ENCODE measurements at places on chromosomes 5 and 9. TPM values are rescaled to one million over a fixed set of nuclear protein-coding genes. Genes with fewer than 3 reads are reported as not detected.

DNA sequence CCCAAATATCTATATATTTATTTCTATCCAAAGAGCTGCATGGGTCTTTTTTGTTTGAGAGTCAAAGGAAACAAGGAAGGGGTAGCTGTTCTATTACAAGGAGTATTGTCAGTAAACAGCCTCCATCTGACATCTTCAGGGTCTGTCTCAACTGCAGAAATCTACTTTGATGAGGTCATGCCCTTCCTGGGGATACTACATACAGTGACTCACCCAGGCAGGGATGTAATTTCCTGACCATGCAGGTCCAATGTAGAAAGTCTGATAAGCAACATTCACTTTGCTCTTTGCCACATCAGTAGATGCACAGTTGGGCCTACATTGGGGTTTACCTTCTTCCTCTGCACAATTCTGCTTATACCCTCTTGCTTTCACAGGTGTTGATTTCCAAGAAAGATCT lies 165.5 kb downstream of the TLR4 start:
- no peak for DNase-seq

DNA sequence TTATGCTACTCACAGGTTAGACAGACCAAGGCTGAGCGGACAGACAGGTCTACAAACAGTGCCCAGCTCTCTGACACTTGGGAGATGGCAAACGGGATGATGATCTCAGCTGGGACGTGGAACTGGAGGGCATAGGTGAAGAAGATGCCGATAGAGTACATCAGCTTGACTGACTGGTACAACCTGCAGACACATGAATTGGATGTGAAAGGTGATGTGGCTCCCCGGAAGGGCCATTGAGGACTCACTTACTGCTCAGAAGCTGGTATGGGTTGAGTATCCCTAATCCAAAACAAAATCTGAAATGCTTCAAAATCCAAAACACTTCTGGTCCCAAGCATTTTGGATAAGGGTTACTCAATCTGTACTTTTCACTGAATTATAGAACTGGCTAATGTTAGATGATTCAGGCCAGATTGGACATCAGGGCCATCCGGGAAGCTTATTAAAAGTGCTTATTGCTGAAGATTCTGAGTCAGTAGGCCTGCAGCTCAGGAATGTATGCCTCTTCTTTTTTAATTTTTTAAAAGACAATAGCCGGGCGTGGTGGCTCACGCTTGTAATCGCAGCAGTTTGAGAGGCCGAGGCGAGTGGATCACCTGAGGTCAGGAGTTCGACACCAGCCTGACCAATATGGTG lies 22.4 kb downstream of the SLC36A3 start:
- DNase-seq = no peak

DNA sequence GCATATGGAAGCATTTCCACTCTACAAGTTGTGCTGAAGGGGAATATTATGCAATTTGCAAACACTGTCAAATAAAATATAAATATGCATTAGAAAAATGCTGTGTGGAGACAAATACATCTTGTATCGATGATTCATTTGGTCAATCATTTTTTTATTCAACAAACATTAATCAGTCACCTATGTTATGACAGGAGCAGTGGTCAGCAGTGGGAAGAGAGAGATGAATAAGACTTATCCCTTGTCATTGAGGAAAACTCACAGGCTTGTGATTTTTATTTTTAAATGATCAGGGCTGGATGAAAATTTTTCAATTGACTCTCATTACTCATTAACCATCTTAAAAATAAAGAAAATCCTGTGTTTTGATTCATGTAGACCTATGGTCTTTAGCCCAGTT lies 574.1 kb downstream of the ACTL7B start:
- no peak for DNase-seq

GRCh38 chr9:99051851-99052250 lies 53.1 kb upstream of the TGFBR1 start:
- no peak for DNase-seq

The SHISAL2B gene
- polyA plus RNA-seq = 11.4 TPM

The NPR3 gene
- 36.4 TPM for polyA plus RNA-seq

The RASGRF2 gene
- polyA plus RNA-seq = 1.8 TPM

DNA sequence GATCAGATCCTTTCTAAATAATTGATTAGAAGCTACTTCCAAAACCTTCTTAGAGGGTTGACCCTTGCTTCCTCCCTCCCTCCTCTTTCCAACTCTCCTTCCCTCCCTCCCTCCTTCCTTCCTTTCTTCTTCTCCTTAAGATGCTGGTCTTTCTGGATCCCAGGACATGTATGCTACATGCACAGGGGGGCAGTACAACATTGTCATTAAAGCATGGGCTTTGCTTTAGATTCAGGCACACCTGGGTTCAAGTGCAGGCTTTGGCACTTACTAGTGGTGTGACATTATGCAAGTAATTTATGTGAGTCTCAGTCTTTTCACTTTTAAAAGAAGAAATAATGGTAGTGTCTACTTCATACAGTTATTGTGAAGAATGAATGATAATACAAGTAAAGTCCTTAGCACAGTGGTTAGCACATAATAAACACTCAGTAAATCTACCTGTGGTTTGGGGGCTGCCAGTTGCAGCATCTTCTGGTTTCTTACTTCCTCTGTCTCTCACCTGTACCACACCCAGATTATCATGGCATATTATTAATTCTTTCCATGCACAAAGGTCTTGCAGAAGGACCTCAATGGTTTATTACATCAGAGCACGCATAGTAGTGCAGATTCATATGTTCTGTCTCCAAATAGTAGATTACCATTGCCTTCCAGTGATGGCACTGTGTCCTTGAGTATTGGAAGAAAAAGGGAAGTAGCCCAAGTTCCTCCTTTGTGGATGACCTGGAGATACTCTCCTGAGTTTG lies 154.1 kb downstream of the ARHGAP26 start:
- no peak for DNase-seq

The FOXD4L3 gene
- polyA plus RNA-seq = not detected

- DNase-seq = no peak
These were observed 396.5 kb upstream of the MEF2C start for GRCh38 chr5:89279391-89280036.

- no peak for DNase-seq
These were observed 42.2 kb downstream of the PRLR start for GRCh38 chr5:35188031-35188457.

DNA sequence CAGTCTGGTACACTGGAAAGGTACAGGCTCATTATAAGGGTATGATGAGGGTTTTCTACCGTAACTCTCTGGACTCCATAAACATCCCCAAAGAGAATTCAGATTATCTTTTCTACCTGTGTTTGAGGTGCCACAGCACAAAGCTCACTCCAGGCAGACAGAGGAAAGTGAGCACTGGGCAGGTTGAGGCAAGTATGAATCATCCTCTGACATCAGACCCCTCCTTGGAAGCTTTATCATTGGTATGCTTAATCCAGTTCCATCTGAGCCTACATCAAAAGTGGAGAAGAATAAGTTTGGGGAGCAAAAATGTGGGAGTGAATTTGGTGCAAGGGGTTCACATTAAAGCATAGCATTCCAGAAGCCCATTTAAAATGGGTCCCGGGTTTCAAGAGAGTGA lies 21.7 kb downstream of the C9orf152 start:
- DNase-seq = no peak

GRCh38 chr5:1765880-1766235 lies 33.8 kb downstream of the MRPL36 start:
- no peak for DNase-seq

DNA sequence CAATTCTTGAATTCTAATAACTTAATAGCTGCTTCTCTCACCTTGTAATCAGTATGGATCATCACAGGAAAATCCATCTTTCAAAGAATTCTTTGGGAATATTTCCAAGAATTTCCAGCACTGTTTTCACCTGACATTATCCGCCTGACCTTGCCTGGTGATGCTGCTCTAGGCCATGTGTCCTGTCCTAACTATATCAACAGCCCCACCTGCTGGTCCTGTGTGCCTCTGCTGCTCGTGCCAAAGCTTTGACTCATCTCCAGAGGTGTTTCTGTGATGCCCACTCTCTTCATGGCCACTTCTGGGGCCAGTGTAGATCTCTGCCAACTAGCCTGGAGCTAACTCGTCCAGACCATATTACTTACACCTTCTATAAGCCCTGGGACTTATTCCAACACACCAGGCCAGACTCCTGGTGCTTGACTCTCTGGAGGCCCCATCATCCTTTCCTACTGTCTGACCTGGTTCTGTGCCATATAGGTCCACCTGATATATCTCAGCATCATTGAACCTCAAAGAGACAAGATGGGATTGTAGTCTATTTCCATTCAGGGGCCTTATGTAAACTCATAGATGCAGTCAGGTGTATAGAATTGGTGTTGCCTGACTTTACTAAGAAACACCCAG lies 67.5 kb upstream of the CKMT2 start:
- DNase-seq = peak; percentile 55

GRCh38 chr5:109656829-109657228 lies 32.9 kb upstream of the MAN2A1 start:
- DNase-seq = peak; percentile 17

The BTNL9 gene
- 13.6 TPM for polyA plus RNA-seq

DNA sequence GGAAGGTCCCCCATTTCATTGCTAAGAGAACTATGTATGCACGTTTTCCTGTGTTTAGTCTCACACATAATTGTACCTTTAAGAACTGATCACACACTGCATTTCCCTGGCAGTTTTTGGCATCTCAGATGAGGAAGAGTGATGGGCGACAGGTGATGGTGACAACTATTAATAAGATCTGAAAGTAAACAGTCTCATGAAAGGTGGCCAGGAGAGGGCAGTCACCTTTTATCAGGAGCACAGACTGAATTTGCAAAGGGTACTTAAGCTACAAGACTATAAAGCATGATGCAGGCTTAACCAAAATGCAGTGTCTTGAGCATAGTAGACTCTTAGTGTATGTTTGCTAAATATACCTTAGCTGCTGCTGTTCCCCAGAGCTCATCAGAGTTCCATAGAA lies 91.5 kb downstream of the GHR start:
- DNase-seq = no peak

DNA sequence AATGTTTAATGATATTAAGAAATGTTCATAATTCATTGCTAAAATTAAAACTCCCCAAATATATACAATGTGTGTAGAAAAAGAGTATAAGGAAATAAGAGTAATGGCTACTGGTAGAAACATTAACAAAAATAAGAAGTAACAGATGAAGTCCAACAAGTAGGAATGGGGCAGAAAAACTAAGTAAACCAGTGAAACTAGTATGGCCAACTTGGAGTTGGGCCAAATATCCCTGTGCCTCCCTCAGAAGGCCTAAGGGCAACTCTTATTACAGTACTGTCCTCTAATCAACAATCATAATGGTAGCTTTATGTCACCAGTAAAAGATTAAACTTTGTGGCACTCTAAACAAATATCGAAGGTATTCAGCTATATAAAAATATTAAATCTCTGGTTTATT lies 93.5 kb downstream of the SSBP2 start:
- DNase-seq = no peak

DNA sequence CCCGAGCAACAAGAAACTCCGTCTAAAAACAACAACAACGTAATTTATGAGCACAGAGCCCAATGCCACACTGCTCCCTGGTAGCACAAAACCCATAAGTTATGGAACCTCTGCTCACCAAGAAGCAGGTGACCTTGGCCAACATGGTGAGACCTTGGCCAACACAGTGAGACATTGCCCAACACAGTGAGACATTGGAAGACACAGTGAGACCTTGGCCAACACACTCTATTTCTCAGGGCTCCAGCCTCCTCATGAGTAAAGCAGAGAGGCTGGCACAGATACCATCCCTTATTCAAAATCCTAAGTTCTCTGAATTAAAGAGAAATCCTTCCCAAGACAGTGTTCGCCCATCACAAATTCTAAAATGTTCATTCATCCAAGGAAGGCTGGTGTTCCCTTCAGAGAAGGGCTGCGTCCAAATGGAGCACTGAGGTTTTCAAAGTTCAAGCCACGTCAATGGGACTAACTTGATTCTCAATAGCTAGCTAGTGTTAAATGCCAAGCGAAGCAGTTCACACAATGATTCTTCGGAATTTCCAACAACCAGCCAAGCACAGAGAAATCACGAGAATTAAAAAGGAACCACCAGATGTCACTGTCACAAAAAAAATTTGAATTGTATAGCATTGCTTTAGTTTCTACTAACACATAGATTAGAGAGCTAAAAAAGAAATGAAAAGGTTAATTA lies 29.5 kb downstream of the TTC39B start:
- DNase-seq = no peak

GRCh38 chr9:69805962-69806515 lies 14.6 kb upstream of the CFAP95 start:
- DNase-seq = peak; percentile 93

DNA sequence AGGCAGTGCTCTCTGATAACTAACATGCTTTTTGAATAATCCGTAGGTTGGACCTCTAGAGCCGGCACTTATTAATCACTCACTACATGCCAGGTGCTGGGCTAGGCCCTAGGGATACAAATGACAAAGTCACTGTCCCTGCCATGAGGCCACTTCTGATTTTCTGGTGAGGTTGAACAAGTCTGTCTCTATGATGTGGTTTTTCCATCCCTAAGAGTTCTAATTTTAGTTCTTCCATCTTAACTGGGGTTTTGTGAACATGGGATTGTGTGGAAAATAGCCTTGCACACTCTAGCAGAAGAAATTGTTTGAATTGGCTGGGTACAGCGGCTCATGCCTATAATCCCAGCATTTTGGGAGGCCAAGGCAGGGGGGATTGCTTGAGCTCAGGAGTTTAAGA lies 64.6 kb downstream of the IL31RA start:
- DNase-seq = no peak

DNA sequence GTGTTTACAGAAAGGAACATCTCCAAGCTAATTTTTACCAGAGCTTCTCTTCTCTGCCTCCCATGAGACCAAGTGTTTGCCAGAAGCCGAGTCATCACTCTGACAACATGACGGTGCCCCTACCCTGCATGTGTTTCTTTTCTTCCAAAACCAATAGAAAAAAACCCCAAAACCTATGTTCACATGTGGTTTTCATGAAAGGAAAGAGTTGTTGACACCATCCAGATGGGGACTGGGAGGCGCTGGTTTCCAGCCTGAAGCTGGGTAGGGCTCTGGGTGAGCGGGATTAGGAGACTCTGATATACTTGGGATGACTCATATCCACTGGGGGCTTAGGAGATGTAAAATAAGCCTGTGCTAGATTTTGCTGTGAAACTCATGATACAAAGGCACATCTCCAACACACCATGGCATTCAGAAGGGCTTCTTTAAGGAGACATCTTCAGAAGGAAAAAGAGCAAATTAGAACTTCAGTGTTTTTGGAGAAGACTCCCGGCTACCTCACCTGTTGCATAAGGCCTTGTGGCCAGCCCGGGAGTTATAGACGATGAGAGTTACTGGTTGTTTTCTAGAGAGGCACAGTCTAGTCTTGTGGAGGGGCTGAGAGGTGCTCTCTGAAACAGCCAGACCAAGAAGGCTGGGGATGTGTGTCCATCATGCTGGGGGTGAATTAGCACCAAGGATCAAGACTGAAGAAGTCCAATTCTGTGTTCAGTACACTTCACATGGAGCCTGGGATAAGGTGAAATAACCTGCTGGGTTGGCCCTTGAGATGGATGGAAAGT lies 108.9 kb upstream of the LHFPL2 start:
- no peak for DNase-seq
